ENCODE measurements at places on chromosomes 12 and 14.

- no peaks in the 10 kb centered on the region for H3K36me3 ChIP-seq
- H3K27me3 ChIP-seq = peaks cover 6% of the 10 kb centered on the region
- no peak overlapping the region for H3K4me3 ChIP-seq
- H3K27ac ChIP-seq = no peak overlapping the region
Measured at GRCh38 chr14:104964546-104964945, 13.6 kb downstream of the AHNAK2 start.

- no peaks in the 10 kb centered on the region for H3K27me3 ChIP-seq
- H3K27ac ChIP-seq = peak overlapping the region; percentile 82
- H3K4me3 ChIP-seq = no peak overlapping the region
- H3K36me3 ChIP-seq = peaks cover 10% of the 10 kb centered on the region
- DNase-seq = peak; percentile 26
Measured at GRCh38 chr14:34966413-34966812, 16.4 kb upstream of the SRP54 start.

DNA sequence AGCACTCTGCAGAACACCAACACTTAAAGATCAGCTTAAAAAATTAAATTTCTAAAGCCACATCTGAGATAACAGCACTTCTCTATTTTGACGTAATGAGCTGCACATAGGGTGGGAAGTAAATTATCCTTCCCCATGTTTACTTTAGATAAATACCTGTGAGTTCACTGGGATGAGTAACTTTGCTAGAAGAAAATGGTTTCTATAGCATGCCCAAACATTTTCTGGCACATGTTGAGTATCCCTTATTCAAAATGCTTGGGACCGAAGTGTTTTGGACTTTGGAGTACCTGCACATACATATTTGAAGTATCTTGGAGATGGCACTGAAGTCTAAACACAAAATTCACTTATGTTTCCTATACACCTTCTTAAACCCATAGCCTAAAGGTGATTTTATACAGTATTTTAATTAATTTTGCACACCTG, 6.6 kb downstream of the SLC38A2 start:
- no peaks in the 10 kb centered on the region for H3K27me3 ChIP-seq
- H3K4me3 ChIP-seq = peak overlapping the region; percentile 66
- DNase-seq = no peak
- H3K4me1 ChIP-seq = peaks cover 95% of the 10 kb centered on the region

GRCh38 chr12:53217931-53218307, 10.9 kb upstream of the ITGB7 start:
- peak overlapping the region; percentile 94 for H3K27ac ChIP-seq
- DNase-seq = peak; percentile 35
- no peaks in the 10 kb centered on the region for H3K27me3 ChIP-seq
- peak overlapping the region; percentile 94 for H3K4me3 ChIP-seq
- H3K4me1 ChIP-seq = peaks cover 77% of the 10 kb centered on the region

GRCh38 chr12:124002021-124002644, 29.1 kb downstream of the ZNF664 start:
- H3K27ac ChIP-seq = no peak overlapping the region
- no peaks in the 10 kb centered on the region for H3K27me3 ChIP-seq
- H3K4me3 ChIP-seq = no peak overlapping the region
- DNase-seq = no peak
- H3K36me3 ChIP-seq = no peaks in the 10 kb centered on the region

- no peak overlapping the region for H3K4me3 ChIP-seq
- H3K36me3 ChIP-seq = no peaks in the 10 kb centered on the region
- no peak overlapping the region for H3K27ac ChIP-seq
- no peak for DNase-seq
Measured at GRCh38 chr12:98418357-98419075, 96.9 kb upstream of the TMPO start.

- H3K27me3 ChIP-seq = no peaks in the 10 kb centered on the region
- H3K4me3 ChIP-seq = no peak overlapping the region
- peaks cover 3% of the 10 kb centered on the region for H3K36me3 ChIP-seq
- no peak overlapping the region for H3K27ac ChIP-seq
Measured at GRCh38 chr12:121017966-121018491, 1.7 kb upstream of the C12orf43 start.

- H3K4me3 ChIP-seq = peak overlapping the region; percentile 82
- peaks cover 12% of the 10 kb centered on the region for H3K4me1 ChIP-seq
Measured at GRCh38 chr14:70808416-70809224, 693 bp downstream of the MAP3K9 start.

GRCh38 chr14:65062096-65063075, 39.9 kb downstream of the MAX start:
- H3K27ac ChIP-seq = no peak overlapping the region
- no peaks in the 10 kb centered on the region for H3K4me1 ChIP-seq
- no peaks in the 10 kb centered on the region for H3K27me3 ChIP-seq
- no peak overlapping the region for H3K4me3 ChIP-seq

GRCh38 chr14:43408472-43408871, 1098.6 kb downstream of the FSCB start:
- H3K27me3 ChIP-seq = no peaks in the 10 kb centered on the region
- H3K4me1 ChIP-seq = no peaks in the 10 kb centered on the region

DNA sequence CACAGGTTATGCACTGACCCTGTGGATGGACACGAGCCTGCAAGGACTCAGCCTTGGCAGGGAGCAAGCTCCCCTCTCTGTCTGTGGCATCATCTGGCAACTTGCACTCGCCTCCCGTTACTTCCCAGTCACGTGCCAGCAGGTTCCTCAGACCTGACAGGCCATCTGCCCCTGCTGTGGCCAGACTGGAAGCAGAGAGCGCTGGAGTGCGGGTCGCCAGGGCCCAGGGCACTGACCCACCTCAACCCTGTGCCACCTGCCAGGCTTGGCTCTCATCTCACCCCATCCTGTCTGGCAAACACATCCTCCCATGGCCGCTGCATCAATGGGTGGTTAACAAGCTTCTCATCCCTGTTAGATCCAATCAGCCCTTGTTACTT, 28.4 kb downstream of the SLC6A12 start:
- H3K4me3 ChIP-seq = no peak overlapping the region
- no peak for DNase-seq
- H3K27me3 ChIP-seq = peaks cover 7% of the 10 kb centered on the region

DNA sequence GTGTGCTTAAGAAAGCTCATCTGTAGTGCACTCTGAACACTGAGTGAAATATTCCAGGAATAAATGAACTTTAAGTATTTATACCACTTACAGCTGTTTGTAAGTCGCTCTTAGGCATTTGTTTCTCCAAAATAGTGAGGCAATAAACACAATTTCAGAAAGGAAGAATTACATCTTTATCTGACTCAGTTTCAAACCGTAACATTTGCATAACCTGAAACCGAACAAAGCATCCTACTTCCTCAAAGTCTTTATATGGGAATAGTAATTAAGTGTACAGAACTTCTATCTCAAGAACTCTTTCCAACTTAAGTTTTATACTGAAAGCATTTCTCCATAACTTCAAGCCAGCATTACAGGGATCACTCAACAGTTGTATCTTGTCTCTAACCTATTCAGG, 58.4 kb downstream of the SOX5 start:
- H3K27me3 ChIP-seq = no peaks in the 10 kb centered on the region
- no peak overlapping the region for H3K27ac ChIP-seq
- H3K36me3 ChIP-seq = no peaks in the 10 kb centered on the region

DNA sequence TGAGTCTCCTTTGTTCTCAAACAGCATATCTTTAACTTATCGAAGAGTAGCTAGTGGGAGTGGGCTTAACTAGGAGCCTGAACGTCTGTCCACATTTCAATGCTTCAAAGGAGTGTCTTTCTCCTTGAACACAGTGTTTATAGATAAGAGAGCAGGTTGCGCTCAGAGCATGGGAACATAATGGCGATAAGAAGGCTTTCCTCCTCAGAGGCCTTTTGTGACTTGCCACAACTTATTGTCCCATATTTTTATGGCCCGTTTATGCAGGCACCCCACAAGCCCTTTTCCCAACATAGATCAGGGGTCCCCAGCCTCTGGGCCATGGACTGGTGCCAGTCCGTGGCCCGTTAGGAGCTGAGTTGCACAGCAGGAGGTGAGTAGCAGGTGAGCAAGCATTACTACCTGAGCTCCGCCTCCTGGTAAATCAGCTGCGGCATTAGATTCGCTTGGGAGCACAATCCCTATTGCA, 2.6 kb upstream of the DDX47 start:
- DNase-seq = no peak
- H3K4me3 ChIP-seq = no peak overlapping the region
- peaks cover 58% of the 10 kb centered on the region for H3K4me1 ChIP-seq
- no peaks in the 10 kb centered on the region for H3K27me3 ChIP-seq
- peaks cover 10% of the 10 kb centered on the region for H3K36me3 ChIP-seq

DNA sequence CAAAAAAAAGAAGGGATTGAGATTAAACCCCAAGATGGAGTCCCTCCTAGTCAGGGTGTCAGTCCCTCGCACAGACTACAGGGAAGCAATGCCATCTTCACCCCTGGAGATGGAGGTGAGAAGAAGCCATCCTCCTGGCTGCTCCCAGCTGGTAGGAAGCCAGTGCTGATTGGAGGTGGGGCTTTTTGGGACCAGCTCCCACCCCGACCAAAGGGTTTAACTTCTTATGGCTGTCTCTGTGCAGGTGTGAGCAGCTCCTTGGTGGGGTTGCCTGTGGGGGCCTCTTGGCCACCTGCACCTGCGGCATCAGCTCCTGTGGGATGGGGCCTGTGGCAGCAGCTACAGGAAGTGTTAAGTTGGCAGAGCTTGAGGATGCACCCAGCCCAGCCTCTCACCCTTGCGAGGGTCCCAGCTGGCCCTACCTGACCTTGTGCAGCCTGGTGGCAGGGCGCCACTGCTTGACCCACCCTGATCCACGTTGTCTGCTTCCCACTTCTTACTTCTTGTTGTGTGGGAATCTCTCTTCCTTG, 3.8 kb upstream of the KRT86 start:
- no peak overlapping the region for H3K27ac ChIP-seq
- no peaks in the 10 kb centered on the region for H3K36me3 ChIP-seq
- DNase-seq = no peak
- peaks cover 32% of the 10 kb centered on the region for H3K27me3 ChIP-seq
- H3K4me1 ChIP-seq = no peaks in the 10 kb centered on the region
- H3K4me3 ChIP-seq = no peak overlapping the region

DNA sequence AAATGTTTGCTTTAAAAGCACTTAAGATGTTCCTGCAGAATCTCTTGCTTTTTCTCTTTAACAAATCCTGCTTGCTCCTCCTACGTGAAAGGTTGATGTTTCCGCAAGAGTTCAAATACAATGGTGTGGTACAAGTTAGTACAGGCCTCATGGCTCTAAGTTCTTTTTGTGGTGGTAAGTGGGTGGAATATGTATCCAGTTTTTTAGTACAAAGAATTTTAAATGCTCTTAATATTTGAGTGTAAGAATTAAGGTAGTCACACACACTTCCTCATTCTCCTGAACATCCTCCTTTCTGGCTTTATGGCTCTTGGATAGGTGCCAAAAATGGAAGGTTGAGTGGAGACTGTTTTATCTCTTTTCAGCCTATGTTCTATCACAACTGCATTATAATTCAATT, 1.8 kb downstream of the OTOGL start:
- H3K27me3 ChIP-seq = no peaks in the 10 kb centered on the region
- H3K4me3 ChIP-seq = no peak overlapping the region
- H3K4me1 ChIP-seq = no peaks in the 10 kb centered on the region
- H3K27ac ChIP-seq = no peak overlapping the region

DNA sequence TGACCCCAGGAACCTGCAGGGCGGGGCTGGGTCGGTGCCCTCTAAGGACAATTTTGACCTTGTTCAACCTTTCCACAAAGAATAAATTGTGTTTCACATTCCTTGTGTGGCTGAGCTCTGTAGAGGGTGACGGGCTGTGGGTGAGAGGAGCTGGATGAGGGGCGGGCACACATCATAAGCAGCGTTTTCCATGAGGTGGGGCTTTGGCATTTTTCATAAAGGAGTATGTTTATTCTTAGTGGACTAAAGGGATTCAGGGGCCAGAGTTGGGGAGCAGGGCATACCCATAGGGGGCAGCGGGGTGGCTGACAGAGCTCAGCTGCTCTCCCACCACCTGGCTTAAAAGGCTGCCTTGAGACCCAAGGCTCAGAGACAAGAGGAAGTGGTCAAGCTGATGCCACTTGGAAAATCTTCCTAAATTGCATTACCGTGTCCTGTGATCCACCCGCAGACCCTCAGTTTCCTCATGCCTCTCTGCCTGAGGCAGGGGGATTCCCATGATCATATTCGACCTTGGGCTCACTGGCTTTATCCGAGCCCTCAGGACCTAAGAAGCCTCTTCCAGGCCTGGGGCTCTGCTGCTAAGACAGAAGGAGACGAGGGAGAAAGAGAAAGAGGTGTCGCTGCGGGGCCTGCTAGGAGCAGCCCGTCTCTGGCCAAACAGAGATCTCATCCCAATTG, 11.4 kb downstream of the MMP14 start:
- peaks cover 13% of the 10 kb centered on the region for H3K27me3 ChIP-seq
- no peak overlapping the region for H3K27ac ChIP-seq
- H3K4me3 ChIP-seq = no peak overlapping the region
- DNase-seq = no peak
- no peaks in the 10 kb centered on the region for H3K36me3 ChIP-seq
- peaks cover 11% of the 10 kb centered on the region for H3K4me1 ChIP-seq

- no peaks in the 10 kb centered on the region for H3K36me3 ChIP-seq
- DNase-seq = peak; percentile 5
- no peaks in the 10 kb centered on the region for H3K4me1 ChIP-seq
Measured at GRCh38 chr12:113591480-113591974, 119.9 kb upstream of the LHX5 start.
